ENCODE measurements at places on chromosomes 16 and 17.

- no peak for DNase-seq
Observed at GRCh38 chr16:56669840-56670619, 416 bp downstream of the MT1H start.

DNA sequence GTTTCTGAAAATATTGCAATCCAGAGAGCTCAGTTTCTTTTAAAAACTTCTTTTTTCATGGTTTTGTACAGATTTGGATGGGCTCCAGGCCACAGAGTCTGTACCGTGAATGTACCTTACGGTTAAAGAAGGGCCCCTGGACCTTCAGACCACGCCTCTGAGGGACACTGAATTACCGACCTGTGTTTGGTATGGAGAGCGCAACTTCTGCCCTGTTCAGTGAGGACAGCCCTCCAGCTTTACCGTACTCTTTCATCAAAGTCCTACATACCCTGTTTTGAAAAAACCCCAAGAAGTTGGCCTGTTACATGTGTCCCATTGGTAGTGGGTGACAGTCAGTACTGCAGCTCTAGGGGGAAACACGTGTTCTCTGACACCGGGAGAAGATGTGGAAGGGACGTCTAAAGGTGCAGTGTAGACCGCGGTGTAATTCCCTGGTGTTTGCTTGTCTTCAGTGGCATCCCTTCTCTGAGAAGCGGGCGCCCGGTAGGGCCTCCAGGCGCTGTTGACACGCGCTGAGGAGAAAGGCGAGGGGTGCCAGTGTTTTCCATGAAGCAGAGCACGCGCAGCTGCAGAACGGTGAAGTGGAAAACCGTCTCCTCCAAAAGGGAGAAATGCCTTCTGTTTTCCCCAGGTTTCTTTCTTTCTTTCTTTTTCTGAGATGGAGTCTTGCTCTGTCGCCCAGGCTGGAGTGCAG lies 6.2 kb downstream of the PGS1 start:
- DNase-seq: no peak

DNA sequence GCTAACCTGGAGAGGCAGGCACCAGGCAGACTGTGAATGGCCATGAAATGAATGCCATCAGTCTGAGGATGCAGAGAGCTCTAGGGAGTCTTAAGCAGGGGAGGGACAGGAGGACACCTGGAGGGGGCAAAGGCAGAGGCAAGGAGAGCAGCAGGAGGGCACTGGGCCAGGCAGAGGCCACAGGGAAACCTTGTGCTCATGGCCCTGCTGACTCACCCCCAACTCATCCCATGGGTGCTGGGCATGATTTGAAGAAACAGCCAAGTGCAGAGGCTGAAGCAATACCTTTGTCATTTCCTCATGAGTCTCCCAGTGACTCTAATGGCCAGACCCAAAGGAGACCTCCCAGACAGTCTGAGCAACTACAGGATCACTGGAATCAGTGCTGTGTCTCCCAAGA lies 141.4 kb downstream of the TMEM132E start:
- DNase-seq: no peak

- no peak for DNase-seq
Observed at GRCh38 chr16:22977294-22977697, 163.3 kb downstream of the HS3ST2 start.

- DNase-seq: no peak
Observed at GRCh38 chr17:8870406-8871040, 3.0 kb upstream of the PIK3R6 start.

DNA sequence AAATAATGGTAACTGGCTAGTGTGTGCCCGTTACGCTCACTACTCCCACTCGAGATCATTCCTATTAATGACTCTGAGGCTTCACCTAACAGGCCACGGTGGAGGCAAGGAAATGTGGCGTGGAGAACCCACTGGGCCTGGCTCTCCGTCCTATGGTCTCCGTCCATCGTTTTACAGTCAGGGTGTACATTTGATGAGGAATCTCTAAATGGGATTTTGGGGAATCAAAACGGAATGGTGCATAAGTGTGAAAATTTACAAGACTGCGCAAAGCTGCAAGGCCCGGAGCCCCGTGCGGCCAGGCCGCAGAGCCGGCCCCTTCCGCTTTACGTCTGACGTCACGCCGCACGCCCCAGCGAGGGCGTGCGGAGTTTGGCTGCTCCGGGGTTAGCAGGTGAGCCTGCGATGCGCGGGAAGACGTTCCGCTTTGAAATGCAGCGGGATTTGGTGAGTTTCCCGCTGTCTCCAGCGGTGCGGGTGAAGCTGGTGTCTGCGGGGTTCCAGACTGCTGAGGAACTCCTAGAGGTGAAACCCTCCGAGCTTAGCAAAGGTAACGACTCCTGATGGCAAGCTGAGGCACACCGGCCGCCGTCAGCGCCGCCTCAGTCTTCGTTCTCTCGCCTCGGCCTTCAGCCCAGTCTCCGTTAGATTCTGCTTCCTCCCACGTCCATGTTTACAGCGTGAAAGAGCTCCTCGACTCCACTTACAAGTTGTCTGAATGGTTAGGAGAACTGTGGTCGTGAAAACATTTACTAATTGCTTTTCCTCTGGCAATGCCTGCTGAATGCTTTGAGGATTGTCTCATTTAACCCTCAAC lies at the start of gene RAD51C:
Gene RAD51C, plus strand, starts transcription at position 364 of the 817 bp plus-strand sequence. Its CDS starts 42 bp downstream, at position 406.
- DNase-seq: peak; percentile 40

GRCh38 chr17:8861495-8862181 lies 5.8 kb downstream of the PIK3R6 start:
- no peak for DNase-seq

DNA sequence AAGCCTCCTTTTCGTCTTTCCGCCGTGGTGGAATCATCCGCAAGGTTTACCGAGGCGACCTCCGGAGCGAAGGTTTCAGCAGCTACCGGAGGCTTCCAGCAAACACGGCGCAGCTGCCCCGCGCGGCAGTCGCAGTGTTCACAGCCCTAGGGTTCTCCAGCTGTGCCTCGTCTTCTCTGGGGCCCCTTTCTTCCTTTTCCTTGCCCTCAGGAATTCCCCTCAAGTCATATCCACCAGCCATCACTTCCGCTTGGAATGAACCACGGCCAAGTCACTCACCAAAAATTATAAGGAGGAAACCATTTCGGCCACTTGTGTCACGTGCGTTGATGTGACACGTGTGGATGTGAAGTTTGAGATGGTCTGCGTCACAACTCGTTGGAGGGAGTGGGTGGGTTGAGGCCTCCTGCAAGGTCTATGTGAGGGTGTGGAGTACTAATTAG lies 636 bp upstream of the ERN1 start:
- DNase-seq: no peak

DNA sequence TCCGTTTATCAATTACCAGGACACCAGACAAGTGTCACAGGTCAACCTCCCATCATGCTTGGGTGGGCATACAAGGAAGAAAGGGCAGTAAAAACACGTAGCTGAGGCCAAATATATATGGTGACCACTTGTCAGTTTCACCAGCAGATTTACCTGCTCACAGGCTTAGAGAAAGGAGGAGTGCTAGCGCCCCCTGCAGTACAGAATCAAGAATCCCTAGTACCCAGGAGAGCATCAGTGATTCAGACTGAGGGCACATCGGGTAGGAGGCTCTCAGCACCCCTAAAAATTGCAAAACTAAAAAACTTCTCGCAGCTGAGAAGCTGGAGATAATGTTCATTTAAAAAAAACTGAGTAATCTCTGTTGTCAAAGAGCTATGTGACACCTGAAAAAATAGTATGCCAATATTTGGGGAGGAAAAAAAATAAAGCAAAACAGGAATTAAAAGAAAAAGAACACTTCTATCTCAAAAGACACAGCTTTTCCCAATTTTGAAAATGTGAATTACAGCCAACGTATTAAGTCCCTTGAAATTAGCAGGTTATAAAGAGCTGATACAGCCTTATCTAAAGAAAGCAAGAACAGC lies 21.2 kb upstream of the MON1B start:
- DNase-seq: no peak

GRCh38 chr17:57077000-57077399 lies 8.0 kb upstream of the AKAP1 start:
- DNase-seq: no peak

GRCh38 chr16:73036074-73036826 lies 11.7 kb downstream of the ZFHX3 start:
- DNase-seq: no peak

- no peak for DNase-seq
Observed at GRCh38 chr17:60393840-60394723, 2.1 kb upstream of the USP32 start.

DNA sequence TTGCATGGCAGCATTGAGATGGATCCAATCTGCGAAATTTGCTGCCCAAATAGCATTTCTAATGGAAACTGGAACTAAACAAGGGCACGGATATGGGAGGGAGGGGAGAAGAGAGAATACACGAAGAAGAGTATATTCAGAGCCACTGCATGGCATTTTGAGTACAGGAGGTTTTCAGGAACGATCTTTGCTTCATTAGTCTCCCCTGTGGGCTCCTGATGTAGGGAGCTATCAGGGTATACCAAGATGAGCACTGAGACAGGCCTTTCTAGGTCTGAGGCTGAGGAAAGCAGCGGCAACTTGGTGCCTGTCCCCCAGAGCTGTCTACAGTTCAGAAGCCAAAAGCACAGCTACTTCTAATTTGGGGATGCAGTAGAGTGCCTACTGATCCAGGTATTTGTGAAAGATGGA lies 257.7 kb upstream of the PMFBP1 start:
- DNase-seq: no peak

DNA sequence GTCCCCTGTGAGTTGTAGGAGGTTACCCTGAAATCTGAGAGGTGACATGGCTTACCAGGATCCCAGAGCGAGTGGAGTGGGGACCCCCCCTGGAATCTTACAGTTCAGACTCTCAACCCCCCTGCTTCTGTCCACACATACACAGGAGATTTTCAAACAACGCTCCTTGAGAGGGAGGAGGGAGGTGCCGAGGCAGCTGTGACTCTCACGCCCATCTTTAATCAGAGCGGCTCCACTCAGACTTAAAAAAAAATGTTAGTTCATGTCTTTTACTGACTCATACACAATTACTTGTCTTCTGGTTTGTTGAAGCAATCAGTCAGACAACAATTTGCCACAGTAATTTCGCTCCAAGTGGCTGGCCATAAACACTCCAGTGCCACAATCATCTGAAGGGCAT lies 15.4 kb upstream of the TMEM220 start:
- no peak for DNase-seq

- no peak for DNase-seq
Observed at GRCh38 chr17:75442168-75443103, 14.0 kb upstream of the TMEM94 start.

DNA sequence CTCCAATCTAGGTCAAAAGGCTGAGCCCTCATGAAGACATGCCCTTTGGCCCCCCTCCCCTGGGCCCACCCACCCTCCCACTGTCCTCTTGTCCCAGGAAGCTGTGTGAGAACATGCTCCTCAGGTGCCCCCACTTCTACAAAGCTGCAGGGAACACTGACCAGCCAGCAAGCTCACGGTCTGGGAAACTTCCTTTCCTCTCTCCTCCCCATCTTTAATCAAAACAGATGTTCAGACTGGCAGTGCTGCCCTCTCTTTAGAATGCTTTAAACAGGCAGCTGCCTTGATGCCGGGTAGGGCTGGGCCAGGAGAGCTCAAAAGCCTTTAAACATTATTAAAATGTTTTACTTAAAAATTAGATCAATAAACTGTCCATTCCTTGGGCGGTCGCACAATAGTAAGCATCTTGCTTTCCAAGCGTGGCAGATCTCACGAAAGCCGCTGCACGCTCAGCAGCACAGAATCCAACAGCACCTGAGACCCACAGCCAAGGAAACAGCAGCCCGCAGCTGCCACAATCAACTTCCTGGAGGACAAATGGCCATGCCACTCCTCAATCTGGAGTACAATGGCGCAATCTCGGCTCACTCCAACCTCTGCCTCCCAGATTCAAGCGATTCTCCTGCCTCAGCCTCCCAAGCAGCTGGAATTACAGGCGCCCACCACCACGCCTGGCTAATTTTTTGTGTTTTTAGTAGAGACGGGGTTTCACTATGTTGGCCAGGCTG lies 399.2 kb downstream of the SLC39A11 start:
- DNase-seq: no peak

DNA sequence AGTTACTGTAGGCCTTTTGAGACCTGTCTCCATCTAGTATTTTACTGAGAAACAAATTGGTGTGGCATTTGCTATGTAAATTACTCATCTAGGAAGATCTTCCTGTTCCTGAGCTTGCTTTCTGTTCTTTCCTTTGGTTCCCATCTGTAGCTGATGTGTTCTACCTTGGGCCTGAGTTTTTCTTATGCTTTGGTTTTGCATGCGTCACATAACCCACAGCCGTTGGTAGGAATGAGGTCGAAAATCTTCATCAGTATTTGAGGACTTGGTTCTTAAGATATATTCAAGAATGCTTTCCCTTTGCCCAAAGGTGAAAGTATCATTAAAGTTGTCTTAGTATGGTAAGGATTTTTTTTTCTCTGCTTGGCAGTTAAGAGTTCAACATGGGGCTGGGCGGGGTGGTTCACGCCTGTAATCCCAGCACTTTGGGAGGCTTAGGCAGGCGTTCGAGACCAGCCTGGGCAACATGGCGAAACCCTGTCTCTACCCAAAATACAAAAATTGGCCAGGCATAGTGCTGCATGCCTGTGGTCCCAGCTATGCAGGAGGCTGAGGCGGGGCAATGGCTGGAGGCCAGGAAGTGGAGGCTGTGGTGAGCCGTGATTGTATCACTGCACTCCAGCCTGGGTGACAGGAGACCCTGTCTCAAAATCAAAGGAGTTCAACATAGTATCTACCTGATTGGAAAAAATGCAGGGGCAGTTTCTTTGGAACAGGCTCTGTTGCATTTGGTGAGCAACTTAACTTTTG lies 28.8 kb downstream of the IST1 start:
- DNase-seq: no peak

DNA sequence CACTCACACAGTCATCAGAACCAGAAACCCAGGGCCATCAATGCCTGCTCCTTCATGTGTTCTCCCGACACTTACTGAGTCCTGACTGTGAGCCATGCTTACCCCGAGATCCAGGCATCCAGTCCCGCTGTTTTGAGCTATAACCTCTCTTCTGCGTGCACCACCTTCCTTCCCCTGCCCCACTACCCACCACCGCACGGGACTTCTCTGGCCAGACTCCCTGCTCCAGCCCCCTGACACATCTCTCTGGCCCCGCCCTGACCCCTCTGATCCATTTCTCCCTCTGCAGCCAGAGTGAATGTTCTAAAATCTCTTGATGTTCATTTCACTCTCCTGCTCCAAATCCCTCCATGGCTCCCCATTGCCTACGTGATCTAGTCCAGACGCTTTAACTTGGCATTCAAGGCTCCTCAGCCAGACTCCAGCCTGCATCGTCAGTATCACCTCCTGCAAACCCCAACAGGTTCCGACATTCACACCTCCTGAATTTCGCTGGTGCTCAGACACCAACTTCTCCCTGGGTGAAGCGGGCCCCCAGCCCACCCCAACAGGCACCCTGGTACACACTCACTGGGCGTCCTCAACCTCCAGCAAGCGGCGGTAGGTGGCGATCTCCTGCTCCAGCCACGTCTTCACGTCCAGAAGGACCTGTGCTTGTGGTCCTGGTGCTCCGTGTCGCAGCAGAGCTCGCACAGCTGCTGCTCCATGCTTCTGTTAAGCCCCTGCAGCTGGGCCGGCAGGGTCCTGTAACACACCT lies 3.1 kb upstream of the KRT17 start:
- no peak for DNase-seq
